ENCODE measurements at places on chromosomes 4 and X.
A peak's percentile ranks its signal among the peaks of the same experiment; 100 is the strongest.

DNA sequence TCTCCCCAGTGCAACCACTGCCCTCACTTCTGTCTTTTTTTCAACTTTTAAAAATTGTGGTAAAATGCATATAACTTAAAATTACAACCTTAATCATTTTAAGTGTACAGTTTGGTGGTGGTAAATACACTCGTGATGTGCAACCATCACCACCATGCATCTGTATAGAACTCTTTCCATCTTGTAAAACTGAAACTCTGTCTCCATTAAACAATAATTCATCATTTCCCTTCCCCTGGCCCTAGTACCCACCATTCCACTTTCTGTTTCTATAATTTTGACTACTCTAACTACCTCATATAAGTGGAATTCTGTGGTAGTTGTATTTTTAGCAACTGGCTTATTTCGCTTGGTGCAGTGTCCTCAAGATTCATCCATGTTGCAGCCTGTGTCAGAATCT is 6.8 kb upstream of the CTBP1 start:
- DNase-seq: no peak

DNA sequence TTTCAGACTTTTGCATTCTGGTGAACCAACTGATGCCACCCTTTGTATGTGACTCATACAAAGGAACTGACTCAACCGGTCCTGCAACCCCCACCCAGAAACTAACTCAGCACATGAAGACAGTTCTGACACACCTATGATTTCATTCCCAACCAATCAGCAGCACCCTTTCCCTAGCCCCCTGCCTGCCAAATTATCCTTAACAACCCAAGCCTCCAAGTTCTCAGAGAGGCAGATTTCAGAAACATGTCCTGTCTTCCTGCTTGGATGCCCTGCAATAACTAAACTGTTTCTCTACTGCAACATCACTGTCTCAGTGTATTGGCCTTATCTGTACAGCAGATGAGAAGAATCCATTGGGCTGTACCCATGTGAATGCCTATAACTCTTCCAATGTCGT is 284.7 kb downstream of the CAMK2D start:
- DNase-seq: no peak

GRCh38 chr4:94728056-94728766 is 29.5 kb upstream of the BMPR1B start:
- no peak for DNase-seq

DNA sequence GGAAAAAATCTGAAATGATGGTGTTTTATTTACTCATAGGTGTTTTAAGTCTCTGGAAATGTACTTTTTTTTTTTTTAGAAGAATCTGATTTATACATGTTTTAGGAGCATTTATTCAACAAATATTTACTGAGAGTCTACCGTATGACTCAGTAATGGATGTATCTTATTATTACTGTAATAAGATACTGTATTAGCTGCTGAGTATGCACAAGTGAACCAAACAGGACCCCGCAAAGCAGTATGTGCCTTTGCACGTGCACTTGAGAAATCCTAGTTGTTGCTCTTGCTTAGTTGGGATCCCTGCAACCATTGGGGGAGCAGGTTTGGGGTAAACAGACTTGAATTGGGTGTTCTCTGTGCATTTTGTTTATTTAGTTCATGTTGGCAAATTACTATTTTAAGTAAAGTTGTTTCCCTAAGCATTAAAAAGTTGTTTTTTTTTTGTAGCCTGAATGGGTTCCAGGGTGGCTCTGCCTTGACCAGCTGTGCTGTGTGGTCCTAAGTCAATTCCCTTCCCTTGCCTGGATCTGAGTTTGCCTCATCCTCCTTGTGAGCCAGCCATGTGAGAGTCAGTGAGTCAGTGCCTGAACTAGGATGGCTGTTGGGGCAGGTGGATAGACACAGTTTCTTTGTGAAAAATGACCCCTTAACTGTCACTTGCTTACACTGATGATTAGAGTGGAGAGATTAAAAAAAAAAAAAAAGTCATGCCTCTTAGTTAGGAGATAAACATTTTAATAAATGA is 27.7 kb downstream of the DCUN1D4 start:
- DNase-seq: no peak

DNA sequence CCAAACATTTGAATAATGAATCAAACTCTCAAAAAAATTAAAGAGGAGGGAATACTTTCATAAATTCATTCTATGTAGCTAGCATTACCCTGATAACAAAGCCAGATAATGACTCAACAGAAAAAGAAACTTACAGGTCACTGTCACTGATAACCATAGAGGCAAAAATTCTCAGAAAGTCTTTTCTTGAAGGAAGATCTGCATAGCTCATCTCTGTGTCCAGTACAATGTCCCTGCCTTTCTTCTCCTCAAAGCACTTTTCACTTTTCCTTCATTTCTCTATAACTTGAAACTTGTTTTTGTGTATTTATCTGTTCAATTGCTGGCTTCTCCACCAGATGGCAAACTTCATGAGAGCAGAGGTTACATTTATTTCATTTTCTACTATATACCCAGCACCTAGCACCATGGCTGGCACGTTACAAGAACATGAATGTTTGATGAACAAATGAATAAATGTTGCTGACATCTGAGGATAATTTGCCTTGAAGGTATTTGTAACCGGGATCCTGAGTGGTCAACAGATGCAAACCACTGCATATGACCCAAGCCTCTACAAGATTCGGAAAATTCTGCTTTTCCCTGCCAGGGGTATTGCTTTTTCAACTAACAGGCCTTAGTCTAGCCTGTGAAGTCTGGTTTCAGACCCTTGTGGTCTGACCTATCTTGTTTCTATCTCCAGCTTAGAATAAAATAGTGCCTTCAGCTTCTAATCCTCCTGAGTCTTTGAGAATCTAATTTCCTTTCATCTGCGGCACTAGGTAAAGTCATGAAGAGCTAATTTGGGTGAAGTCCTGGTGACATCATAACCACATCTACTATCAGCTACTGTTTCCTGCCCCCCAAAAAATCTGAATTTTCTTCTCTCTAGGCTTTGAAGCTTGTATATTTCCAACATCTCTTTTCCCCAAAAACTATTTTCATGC is 52.5 kb upstream of the ANTXR2 start:
- DNase-seq: no peak

DNA sequence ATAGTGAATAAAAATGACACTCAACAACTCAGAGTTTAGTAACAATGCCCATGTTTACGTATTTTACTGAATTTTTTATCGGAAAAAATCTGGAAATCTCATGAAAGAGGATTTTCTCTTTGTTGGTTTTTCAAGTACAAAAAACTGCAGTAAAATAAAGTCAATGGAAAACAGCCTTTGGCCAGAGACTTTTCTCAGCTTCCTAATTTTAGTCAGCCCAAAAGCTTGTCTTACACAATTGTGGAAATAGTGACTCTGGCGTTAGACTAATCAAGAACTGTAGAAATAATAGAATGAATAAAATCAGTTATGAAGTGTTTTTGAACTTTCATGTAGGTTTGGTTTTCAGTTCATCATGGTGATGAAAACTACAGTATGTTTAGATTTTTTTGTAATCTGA is 234.7 kb downstream of the DKK2 start:
- DNase-seq: no peak

DNA sequence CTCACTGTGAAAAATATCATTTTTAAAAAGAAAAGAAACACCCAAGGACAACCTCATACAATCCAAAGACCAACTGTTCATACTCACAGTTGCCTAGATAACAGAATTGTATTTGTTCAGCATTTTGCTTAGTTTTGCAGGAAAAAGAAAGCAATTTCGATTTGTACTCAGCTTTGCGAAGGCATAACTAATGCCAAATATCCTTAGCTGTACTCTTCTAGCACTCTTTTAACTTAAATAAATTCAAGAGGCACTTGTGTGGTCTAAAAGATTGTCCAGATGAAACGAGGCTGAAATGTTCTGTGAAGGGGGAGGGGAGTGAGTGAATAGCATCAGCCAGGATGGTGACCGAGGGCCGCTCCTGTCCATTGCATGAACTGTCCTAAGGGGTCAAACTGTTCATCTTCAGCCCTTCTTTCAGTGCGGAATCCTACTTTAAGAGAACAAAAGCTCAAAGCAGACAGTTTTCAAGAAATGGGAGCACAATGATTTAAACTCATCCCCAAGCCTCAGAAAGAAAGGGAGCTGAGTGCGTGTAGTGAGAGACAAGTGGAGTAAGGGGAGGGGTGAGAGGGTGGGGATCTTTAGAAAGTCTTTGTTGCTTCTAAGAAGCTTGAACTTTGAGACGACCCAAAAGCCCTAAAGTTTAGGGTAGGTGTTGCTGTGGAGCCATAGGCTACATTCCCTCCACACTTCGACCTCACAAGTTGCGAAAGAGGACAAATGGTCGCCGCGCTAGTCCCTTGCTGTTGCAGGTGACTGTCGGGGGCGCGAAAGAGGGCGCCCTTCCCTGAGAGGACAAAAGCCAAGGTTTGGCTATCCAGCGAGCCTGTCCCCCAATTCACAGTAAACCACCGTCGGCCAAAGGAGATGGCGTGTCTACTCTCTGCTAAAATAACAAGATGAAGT is 4.0 kb upstream of the NEUROG2 start:
- no peak for DNase-seq

- DNase-seq: no peak
Observed at GRCh38 chr4:173195109-173195508, 26.5 kb downstream of the GALNT7 start.

DNA sequence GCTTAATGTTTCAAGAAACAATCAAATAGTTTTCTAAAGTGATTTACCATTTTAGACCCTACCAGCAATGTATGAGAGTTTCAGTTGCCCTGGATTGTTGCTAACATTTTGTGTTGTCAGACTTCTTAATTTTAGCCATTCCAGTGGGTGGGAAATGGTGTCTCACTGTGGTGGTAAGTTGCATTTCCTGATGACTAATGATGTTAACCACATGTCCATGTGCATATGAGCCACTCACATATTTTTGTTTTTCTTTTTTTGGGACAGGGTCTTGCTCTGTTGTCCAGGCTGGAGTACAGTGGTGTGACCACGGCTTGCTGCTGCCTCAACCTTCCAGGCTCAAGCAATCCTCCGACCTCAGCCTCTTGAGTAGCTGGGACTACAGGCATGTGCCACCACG is 48.3 kb downstream of the MED28 start:
- no peak for DNase-seq

DNA sequence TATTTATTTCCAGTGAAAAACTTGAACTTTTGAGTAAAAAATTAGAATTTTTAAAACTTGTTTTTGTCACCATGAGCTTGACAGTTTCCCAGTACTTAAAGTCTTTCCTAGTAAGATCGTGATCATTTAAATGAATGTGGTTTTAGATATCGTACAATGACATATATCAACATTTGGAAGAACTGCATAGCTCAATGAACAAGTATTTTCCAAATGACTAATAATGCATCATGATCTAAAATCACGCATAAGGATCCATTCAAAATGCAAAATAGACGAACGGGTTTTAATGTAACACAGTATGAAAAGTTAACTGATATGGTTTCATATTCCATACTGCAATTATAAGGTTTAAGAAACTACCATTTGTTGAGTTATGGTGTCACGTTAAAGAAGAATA is 4.1 kb upstream of the NDNF start:
- no peak for DNase-seq

GRCh38 chrX:57607295-57608187 is 15.7 kb downstream of the ZXDB start:
- no peak for DNase-seq

GRCh38 chr4:19005211-19005610 is 983.7 kb upstream of the LCORL start:
- no peak for DNase-seq

GRCh38 chr4:52641854-52642563 is 17.1 kb downstream of the USP46 start:
- DNase-seq: no peak

DNA sequence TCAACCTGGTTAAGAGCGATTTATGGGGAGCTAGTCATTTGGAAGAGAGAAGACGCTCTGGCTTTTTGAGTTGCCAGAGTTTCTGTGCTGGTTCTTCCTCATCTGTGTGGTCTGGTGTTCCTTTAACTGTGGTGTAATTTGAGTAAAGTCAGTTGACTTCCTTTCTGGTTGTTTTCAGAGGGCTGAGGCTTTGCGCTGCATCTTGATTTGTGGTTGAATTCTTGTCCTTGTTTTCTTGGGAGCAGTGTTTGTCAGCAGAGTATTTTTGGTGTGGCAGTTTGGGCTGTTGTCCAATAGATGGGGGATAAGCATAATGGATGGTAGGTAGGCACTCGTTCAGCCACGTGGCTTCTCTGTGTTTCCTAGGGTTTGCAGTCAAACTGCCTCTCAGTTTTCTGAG is 2143.2 kb upstream of the TENM3 start:
- no peak for DNase-seq

- no peak for DNase-seq
Observed at GRCh38 chr4:17120761-17121160, 222.3 kb upstream of the LDB2 start.

- peak; percentile 9 for DNase-seq
Observed at GRCh38 chrX:71098302-71098701, 2.7 kb downstream of the FOXO4 start.

DNA sequence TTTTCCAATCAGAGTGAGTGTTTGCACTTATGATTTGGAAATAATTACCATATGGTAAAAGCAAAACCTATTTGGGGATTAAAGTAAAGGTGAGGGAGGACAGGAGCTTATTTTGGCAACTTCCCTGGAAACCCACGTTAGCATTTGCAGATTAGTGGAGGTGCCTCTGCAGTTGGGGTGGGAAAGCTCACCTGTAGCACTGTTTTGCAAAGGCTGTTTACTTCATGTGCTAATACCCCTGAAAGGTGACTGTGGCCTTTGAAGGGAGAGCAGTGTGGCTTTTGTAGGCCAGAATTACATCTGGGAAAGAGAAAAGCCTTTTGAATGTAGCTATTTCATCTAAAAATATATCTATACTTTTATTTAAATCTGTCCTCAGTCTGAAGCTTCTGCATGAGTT is 9.4 kb downstream of the SUPT20HL1 start:
- DNase-seq: no peak

DNA sequence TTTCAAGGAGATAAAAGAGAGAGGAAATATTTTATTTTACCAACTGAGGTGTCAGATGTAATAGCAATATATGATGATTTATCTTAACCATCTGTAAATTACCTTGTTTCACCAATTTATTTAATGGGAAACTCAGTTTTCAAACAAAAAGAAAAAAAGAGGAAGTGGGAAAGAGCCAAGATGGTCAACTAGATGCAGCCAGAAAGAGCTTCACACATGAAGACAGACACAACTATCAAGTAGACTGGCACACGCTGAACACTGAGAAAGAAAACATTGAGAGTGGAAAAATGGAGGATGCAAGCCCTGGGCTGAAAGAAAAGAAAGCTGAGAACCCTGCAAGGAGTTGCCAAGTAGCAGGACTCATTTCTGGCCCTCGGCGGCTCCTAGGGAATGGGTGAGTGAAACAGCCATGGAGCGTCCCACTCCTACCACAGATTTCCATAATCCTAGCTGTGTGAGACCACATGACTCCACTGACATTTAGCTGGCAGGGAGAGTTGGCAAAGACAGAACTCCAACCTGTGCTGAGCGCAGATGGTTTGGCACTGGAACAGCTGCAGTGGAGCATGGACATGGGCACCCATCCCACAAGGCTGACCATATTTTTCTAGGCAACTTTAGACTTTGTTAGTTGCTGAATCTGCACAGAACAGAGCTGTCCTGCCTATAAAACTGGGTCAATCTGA is 409.3 kb downstream of the FAM47B start:
- DNase-seq: no peak

- no peak for DNase-seq
Observed at GRCh38 chr4:169219440-169219839, 51.3 kb downstream of the SH3RF1 start.

Data from nucleus accumbens (tissue), 56 donors.